ENCODE measurements at places on chromosomes 4 and X.

GRCh38 chrX:72299891-72300630 is 5.7 kb downstream of the CITED1 start:
- no peak for DNase-seq

GRCh38 chrX:122279746-122280145 is 904.3 kb upstream of the GRIA3 start:
- no peak for DNase-seq

DNA sequence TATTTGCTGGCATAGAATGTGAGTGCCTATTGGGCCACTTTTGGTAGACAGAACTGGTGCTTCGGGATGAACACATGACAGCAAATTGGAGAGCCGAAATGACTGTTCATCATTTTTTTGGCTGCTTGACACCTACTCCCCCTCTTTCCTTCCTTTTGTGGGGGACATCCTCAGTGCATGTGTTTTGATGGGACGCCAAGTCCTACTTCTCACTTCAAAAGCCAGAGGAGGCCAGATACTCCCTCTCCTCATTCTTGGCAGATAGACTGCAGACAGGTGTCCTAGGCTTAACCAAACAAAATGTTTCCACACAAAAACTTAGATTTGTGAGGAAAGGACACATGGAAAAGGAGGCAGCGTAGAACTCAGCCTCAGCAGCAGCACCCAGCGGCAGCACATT is 62.4 kb downstream of the DCHS2 start:
- no peak for DNase-seq

- DNase-seq, result no peak
Observed at GRCh38 chr4:22313976-22314375, 201.9 kb downstream of the ADGRA3 start.

DNA sequence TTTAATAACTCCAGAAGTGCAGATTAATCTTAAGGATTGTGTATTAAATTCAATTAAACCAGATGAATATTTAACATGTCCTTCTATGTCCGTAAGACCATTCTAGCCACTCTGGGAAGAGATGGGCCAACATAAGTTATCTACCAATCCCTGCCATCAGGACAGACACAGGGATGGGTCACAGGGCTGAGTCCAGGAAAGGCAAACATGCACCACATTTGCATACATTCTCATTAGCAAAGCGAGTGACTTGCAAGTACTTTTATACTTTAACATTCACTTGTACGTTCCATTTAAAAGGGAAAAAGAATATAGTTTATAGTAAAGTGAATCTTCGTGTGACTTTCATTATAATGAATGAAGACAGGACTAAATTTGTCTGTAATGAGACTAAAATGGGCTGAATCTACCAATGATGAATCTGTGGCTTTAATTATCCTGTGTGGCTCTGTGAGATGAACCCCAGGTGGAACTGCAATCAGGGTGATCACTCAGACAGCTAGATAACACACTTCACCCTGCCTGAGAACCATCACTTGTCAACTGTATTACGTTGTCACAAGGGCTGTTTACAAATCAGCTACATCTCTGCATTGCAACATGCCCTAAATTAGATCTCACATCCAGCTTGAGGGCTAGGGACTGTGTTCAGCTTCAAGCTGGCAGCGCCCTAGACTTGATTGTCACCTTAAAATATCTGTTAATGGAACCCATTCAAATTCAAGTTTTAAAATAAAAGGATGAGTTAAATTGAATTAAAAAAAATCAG is 77.2 kb downstream of the SH3KBP1 start:
- DNase-seq, result no peak

GRCh38 chr4:2261110-2261852 is 628 bp downstream of the MXD4 start:
- DNase-seq, result no peak

- DNase-seq, result no peak
Observed at GRCh38 chr4:5626913-5627312, 81.4 kb downstream of the EVC2 start.

GRCh38 chrX:132270021-132270420 is 50.8 kb upstream of the RAP2C start:
- no peak for DNase-seq

GRCh38 chr4:118953276-118953675 is 64.6 kb downstream of the SYNPO2 start:
- no peak for DNase-seq

GRCh38 chr4:105274504-105274903 is 127.8 kb downstream of the TET2 start:
- no peak for DNase-seq

DNA sequence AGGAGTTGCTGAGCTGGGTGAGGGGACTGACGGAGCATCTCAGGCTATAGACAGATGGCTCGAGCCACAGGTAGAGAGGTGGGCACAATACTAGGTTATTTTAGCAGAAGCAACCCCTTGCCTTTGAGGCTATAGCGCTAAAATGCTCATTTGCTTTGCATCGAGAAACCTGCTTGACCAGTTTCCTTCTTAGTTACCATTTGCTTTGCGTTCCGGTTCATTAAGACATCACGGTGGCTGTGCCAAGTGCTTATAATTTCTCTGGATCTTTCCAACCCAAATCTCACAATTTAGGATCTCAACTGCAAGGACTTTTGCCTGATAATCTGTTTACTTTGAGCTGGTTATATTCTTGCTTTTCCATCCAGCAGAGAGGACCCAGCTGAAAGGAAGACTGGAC is 40.8 kb downstream of the DLG3 start:
- no peak for DNase-seq

DNA sequence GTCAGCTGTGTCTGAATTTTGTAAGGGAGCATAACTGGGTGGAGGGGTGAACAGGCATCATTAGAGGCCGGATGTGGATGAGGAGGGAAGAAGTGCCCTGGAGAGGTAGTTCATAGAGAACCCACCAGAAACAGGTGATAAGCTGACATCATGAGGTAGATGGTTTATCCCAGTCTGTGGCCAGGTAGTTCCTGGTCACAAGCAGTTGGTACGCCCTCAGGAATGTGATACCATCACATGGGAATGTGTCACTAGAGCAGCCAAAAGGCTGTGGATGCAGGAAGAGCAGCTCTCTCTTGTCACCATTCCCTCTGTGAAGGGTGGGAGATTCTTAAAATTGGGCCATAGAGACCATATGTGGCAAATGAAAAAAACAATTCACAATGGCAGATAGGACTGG is 21.9 kb downstream of the MSN start:
- DNase-seq, result no peak

- DNase-seq, result no peak
Observed at GRCh38 chrX:8672176-8672575, 59.8 kb downstream of the ANOS1 start.

- no peak for DNase-seq
Observed at GRCh38 chr4:92992758-92993157, 689.0 kb downstream of the GRID2 start.
